ENCODE measurements at places on chromosomes 16 and 17.

DNA sequence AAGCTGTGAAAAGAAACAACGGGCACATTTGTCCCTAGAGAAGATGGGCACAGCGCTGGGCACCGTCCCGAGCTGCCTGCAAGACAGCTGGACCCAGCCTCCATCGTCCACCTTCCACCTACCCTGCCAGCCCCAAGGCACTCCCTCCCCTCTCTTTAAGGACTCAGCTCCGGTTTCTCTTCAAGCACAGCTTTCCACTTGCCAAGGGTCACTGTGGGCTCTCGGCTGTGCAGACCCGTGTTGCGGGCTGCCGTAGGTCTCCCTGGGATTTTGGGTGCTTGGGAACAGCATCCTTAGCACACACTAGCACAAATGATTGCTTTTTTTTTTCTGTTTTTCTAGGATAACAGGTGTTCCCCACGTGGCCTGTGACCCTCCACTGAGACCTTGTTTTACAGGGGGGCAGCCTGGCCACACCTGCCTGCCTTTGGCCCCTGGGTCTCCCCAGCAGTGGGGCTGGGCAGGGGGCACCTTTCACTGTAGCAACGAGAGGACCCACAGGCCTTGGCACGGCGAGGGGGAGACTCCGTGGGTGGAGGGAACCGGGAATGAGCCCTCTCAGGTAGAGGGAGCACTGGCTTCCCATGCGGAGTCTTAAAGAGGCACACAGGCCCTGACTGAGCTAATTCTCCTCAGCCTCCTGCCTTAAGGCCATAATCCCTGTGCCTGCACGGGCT lies 1.4 kb downstream of the CHMP6 start:
- DNase-seq = no peak

- no peak for DNase-seq
These were observed 4.7 kb downstream of the C1QTNF1 start for GRCh38 chr17:79028496-79029326.

GRCh38 chr17:7384489-7385081 lies 3.7 kb downstream of the TNK1 start:
- DNase-seq = no peak

- no peak for DNase-seq
These were observed 10.9 kb downstream of the MAF start for GRCh38 chr16:79589601-79590102.

DNA sequence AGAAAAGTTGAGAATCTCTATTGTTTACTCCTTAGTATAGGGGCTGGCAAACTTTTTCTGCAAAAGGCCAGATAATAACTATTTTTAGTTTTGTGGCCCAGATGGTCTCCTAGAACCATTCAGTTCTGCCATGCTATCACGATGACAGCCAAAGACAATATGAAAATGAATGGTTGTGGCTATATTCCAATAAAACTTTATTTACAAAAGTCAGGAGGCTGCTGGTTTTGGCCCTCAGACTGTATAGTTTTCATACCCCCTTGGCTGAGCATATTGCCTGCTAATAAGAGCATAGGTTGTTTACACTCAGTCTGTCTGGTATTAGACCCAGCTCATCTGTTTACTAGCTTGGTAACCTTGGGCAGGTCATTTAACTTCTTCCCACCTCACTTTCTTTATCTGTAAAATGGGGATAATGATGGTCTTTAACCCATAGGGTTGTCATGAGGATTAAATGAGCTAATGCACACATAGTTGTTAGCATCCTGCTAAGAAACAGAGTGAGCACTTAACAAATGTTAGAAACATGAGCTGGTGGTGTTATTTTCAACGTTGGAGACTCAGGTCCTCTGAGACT lies 156.3 kb downstream of the MSI2 start:
- DNase-seq = no peak

- DNase-seq = peak; percentile 63
These were observed 13.8 kb downstream of the CASKIN2 start for GRCh38 chr17:75501378-75502071.

DNA sequence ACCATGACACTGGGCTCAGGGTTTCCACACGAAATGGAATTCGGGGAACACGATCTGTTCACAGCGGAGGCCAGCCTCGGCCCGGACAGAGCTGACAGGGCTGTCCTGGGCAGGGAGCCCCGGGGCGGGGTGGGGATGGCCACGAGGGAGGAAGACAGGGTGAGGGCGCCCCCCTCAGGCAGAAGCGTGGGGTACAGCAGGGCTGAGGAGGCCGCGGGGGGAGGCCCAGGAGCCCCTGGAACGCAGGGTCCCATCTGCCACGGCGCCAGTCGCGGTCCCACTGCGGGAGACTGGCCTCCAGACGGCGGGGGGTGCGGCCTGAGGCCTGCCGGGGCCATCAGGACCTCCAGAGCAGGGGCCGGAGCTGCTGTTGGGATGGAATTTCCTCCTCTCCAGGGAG lies 75.9 kb downstream of the LMF1 start:
- DNase-seq = no peak

- no peak for DNase-seq
These were observed 42.5 kb upstream of the TANC2 start for GRCh38 chr17:62923258-62924150.

DNA sequence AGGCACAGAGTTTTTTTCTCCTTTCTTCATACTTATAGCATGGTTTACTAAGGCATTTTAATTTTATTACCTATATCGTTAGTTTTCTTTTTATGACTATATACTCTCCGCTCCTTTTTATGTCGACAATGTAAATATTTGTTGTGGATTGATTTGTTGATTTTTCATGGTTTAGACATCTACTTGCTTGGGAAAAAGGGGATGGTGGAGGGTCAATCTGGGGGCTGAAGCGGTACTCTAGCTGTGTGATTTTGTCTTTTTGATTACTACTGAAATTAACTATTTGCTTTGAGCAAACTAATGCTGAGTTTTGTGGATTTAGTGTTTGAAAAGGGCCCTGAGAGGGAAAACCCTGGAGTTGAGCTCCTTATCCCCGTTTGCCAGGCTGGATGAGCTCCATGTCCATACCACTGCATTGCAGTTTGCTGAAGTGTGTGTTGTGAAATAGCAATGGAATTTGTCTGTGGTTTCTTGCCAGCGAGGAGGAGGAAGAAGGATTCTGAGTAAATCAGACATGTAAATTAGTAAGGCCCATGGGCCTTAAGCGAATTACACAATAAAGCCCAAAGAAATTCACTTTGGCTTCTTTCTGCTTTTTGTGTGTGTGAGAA lies 72.0 kb downstream of the FTO start:
- DNase-seq = no peak

Measured in cerebellum (tissue), 4 donors.